Lung (tissue), 17 donors: ENCODE measurements at places on chromosomes 7 and 10. TPM values are rescaled to one million over a fixed set of nuclear protein-coding genes. Genes with fewer than 3 reads are reported as not detected.

DNA sequence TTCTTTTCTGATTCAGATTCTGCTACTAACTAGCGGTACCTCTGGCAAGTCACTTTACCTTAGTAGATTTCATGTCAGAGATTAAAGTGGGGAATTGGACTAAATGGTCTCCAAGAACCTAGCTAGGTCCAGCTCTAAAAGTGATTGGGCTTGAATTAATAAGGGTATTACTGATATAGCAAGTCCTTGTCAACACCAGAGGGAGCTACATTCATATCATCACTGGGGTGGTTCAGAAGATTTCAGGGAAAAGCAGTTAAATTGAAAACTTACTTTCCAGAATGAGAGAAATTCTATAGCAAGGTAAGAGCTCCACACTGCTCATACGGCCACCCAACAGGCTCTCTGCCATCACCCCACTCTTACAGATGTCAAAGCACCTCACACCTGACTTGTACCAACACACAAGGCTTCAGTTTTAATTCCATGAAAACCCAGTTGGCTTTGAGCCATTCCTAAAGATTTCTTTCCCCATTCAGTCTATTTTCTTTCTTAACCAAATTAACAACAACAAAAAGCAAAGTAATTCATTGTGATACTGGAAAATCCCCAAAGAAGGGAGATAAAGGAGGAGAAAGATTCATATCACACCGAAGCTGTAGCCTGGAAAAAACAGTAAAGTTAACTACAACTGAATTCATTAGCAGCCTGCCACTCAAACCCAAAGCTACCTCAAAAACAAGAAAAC is 38.0 kb upstream of the SPOCK2 start:
- H3K4me3 ChIP-seq, result no peak overlapping the region
- no peaks in the 10 kb centered on the region for H3K4me1 ChIP-seq
- no peaks in the 10 kb centered on the region for H3K27me3 ChIP-seq

DNA sequence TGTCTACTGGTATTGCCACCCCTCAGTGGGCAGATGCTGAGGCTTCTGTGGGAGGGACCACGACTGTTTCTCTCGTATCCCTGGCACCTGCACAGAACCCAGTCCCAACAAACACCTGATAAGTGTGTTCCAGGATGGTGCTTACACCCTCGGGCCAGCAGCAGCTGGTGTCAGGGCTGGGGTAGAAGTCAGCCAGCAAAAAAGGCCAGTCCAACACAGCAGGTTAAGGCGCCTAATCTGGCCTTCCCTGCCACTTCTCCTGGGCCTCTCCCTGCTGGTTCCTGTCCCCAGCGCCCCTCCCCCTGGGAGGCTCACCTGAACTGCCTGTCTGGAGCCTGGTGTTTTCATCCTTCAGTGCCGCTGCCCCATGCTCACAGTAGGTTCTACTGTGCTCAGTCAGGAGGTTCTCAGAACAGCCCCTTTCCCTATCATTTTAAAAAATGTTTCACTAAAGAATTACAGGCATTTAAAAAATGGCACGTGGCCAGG is 20.0 kb downstream of the PODXL start:
- no peaks in the 10 kb centered on the region for H3K27me3 ChIP-seq
- no peak for DNase-seq
- H3K36me3 ChIP-seq, result no peaks in the 10 kb centered on the region
- H3K4me1 ChIP-seq, result peaks cover 29% of the 10 kb centered on the region
- no peak overlapping the region for H3K27ac ChIP-seq

DNA sequence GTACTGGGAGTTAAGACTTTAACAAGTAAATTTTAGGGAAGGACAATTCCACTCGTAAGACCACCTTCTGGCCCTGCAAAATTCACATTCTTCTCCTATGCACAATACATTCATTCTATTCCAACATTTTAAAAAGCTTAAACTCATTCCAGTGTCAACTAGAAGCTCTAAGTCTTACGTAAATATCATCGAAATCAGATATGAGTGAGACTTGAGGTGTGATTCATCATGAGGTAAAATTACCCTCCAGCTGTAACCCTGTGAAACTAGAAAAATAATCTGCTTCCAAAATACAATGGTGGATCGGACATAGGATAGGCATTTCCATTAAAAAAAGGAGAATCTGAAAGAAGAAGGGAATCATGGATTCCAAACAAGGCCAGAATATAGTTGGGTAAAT is 370.3 kb downstream of the CDC14C start:
- H3K4me1 ChIP-seq, result no peaks in the 10 kb centered on the region
- H3K4me3 ChIP-seq, result no peak overlapping the region
- H3K36me3 ChIP-seq, result no peaks in the 10 kb centered on the region
- no peak overlapping the region for H3K27ac ChIP-seq

- no peaks in the 10 kb centered on the region for H3K27me3 ChIP-seq
- H3K4me3 ChIP-seq, result no peak overlapping the region
- no peaks in the 10 kb centered on the region for H3K36me3 ChIP-seq
Observed at GRCh38 chr7:128928882-128929788, 8.6 kb upstream of the IRF5 start.

GRCh38 chr10:548238-548901 is 141.1 kb downstream of the DIP2C start:
- DNase-seq, result no peak
- H3K4me3 ChIP-seq, result no peak overlapping the region
- no peaks in the 10 kb centered on the region for H3K4me1 ChIP-seq

GRCh38 chr10:113003052-113003451 is 53.0 kb downstream of the TCF7L2 start:
- H3K4me1 ChIP-seq, result peaks cover 27% of the 10 kb centered on the region
- no peak for DNase-seq
- no peak overlapping the region for H3K27ac ChIP-seq
- H3K4me3 ChIP-seq, result no peak overlapping the region
- peaks cover 4% of the 10 kb centered on the region for H3K36me3 ChIP-seq

- DNase-seq, result peak; percentile 29
- H3K4me1 ChIP-seq, result no peaks in the 10 kb centered on the region
- no peaks in the 10 kb centered on the region for H3K36me3 ChIP-seq
Observed at GRCh38 chr7:81161451-81162075, 242.7 kb upstream of the SEMA3C start.

DNA sequence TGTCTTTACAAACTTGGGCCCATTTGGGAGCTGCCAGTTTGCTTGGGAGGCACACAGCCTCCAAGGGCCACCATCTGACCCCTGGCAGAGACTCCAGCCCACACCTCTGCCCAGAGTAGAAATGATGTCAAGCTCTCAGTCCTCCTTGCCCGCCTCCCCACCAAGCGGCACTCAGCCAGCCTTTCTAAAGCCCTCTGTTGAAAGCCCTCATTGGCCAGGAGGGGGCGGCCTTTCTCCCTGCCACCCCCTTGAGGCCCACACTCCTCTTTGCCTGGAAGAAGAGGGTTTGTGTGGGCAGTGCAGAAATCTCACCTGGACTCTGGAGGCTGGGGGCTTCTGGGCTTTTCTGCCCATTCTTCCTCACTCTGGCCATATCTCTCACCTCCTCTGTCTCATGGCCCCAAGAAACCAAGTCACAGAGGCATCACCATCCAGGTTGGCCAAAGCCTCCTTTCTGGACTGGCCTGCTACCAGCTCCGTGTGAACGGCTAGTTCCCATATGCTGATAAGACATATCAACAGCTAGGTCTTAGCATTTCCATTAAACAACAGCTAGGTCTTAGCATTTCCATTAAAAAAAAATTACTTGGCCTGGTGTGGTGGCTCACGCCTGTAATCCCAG is 36.1 kb downstream of the UBTD1 start:
- no peak overlapping the region for H3K27ac ChIP-seq
- DNase-seq, result no peak
- H3K4me1 ChIP-seq, result no peaks in the 10 kb centered on the region
- H3K36me3 ChIP-seq, result no peaks in the 10 kb centered on the region
- no peaks in the 10 kb centered on the region for H3K27me3 ChIP-seq

DNA sequence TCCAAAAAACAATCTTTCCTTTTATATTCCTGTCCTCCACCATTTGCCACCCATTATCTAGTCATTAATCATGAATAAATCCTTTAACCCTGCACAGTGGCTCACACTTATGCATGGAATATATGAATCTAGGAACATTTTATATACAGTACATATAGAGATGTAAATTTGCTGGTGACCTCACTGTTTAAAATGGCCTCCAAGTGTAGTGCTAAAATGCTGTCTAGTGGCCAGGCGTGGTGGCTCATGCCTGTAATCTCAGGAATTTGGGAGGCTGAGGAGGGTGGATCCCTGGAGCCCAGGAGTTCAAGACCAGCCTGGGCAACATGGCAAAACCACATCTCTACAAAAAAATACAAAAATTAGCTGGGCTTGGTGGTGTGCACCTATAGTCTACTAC is 9.6 kb downstream of the NANOS1 start:
- no peak for DNase-seq
- H3K4me1 ChIP-seq, result no peaks in the 10 kb centered on the region
- H3K36me3 ChIP-seq, result peaks cover 62% of the 10 kb centered on the region
- H3K4me3 ChIP-seq, result no peak overlapping the region
- H3K27ac ChIP-seq, result no peak overlapping the region

GRCh38 chr10:125592897-125593296 is 90.1 kb downstream of the TEX36 start:
- no peak overlapping the region for H3K27ac ChIP-seq
- no peak overlapping the region for H3K4me3 ChIP-seq
- no peaks in the 10 kb centered on the region for H3K36me3 ChIP-seq
- DNase-seq, result no peak
- peaks cover 3% of the 10 kb centered on the region for H3K27me3 ChIP-seq

DNA sequence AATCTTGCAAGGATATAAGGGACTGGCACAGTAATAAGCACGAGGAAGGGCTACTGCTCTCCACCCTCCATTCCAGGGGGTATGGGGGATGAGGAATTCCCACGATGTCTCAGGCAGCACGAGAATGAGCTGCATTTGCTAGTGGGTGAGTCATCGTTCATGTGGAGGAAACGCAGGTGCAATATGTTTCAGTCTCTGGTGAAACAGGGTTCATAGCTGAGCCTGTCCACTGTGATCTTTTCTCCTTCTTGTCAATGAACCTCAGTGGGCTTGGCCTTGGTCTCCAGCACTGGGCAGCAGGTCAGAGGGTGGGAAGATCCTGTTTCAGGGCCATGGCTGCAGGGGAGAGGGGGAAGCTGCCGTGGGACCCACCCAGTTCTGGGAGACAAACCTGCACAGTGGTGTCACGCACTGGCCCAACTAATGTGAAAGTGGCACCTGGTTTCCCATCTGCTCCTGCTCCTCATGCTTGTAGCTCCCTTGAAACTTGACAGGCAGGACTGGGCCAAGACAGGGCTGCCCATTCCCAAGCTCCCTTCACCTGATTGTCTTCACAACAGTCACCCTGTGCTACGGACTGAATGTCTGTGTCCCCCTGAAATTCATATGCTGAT is 181.9 kb downstream of the USP6NL start:
- no peak overlapping the region for H3K27ac ChIP-seq
- no peaks in the 10 kb centered on the region for H3K27me3 ChIP-seq

- H3K27me3 ChIP-seq, result no peaks in the 10 kb centered on the region
- H3K36me3 ChIP-seq, result no peaks in the 10 kb centered on the region
- no peak overlapping the region for H3K4me3 ChIP-seq
Observed at GRCh38 chr10:112232670-112233069, 49.1 kb upstream of the GPAM start.

- no peak overlapping the region for H3K4me3 ChIP-seq
- H3K27ac ChIP-seq, result no peak overlapping the region
- no peak for DNase-seq
- H3K36me3 ChIP-seq, result no peaks in the 10 kb centered on the region
- no peaks in the 10 kb centered on the region for H3K27me3 ChIP-seq
Observed at GRCh38 chr7:50348469-50349162, 44.1 kb downstream of the IKZF1 start.

GRCh38 chr7:158840604-158841003 is 11.3 kb upstream of the ESYT2 start:
- H3K4me3 ChIP-seq, result no peak overlapping the region
- no peaks in the 10 kb centered on the region for H3K27me3 ChIP-seq
- no peaks in the 10 kb centered on the region for H3K36me3 ChIP-seq
- DNase-seq, result no peak

DNA sequence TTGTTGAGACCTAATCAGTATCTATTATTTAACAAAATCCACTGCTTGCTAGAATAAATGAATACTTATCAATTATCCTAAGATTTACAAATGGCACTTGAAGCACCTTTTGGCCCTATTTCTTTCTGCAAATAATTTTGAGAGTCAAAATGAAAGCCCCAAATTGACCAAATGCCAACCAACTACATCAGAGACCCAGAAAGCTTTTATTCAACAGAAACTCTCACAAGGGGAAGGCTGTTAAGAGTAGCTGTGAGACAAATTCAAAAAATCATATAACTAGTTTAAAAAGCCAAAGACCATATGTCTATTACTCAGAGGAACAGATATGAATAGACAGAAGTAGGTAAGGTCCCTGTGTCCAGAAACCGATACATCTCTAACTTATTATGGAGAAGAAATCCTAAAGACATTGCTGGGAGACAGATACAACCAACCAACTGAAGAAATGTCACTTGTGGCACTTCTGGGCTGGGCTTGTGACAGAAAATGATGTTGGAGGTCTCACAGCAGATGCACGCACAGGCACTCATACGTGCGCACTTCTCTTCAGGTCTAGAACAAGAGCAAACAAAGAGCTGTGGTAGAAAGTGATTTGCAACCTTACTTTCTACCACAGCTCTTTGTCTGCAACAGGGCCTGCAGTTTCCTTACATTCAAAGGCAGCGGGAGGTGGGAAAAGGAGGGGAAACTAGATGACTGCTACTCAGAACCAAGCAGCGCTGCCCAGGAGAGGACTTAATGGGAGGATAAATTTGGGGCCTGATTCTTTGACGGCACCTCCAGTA is 58.6 kb upstream of the KCNIP2 start:
- no peak overlapping the region for H3K27ac ChIP-seq
- peaks cover 5% of the 10 kb centered on the region for H3K4me1 ChIP-seq
- no peak for DNase-seq
- no peak overlapping the region for H3K4me3 ChIP-seq

DNA sequence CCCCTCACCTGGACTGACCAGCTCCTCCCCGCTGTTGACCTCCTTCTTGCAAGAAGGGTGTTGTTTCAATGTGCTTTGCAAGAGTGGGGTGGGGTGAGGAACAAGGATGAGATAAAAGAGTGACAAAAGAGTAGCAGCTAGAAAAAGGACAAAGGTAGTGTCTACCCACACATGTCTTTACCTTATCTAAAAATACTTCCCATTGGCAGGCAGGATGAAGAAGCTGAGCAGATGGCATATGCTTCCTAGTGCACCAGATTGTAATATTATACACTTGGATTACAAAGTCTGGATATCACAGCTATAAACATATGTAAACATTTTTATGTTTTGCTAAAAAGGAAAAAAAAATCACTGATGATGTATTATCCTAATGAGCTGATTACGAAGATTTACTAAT is 34.5 kb downstream of the CHN2 start:
- H3K27ac ChIP-seq, result no peak overlapping the region
- no peak for DNase-seq
- H3K27me3 ChIP-seq, result peaks cover 4% of the 10 kb centered on the region
- H3K36me3 ChIP-seq, result no peaks in the 10 kb centered on the region
- H3K4me3 ChIP-seq, result no peak overlapping the region

Gene INSYN2A
- 0.05 TPM for polyA plus RNA-seq

Gene TWIST1
- polyA plus RNA-seq, result 0.27 TPM

Gene CLRN3
- polyA plus RNA-seq, result 0.12 TPM

Gene ITPRID1
- polyA plus RNA-seq, result 0.03 TPM

Gene LIPF
- polyA plus RNA-seq, result 0.22 TPM

Gene GARIN1A
- 0.71 TPM for polyA plus RNA-seq

Gene PON1
- 2.3 TPM for polyA plus RNA-seq

Gene ASAH2
- 0.08 TPM for polyA plus RNA-seq

Gene BNIP3
- 20.4 TPM for polyA plus RNA-seq
